Stimulated activated CD8-positive, alpha-beta memory T cell treated with anti-CD3 and anti-CD28 coated beads, Interleukin-15, amount 100 ng/mL, for 24 hours (primary cell): ENCODE measurements at places on chromosomes 3 and 15.

GRCh38 chr3:43180694-43181093 lies 74.8 kb upstream of the POMGNT2 start:
- DNase-seq: no peak

GRCh38 chr3:119974656-119975055 lies 119.6 kb downstream of the GSK3B start:
- DNase-seq: no peak

GRCh38 chr3:101179637-101180036 lies 140.7 kb downstream of the IMPG2 start:
- no peak for DNase-seq

- no peak for DNase-seq
These were observed 36.6 kb downstream of the TJP1 start for GRCh38 chr15:29785642-29786041.
